ENCODE measurements at places on chromosomes 2 and 18.

GRCh38 chr2:218081695-218082094 is 12.6 kb downstream of the RUFY4 start:
- peak; percentile 42 for DNase-seq

DNA sequence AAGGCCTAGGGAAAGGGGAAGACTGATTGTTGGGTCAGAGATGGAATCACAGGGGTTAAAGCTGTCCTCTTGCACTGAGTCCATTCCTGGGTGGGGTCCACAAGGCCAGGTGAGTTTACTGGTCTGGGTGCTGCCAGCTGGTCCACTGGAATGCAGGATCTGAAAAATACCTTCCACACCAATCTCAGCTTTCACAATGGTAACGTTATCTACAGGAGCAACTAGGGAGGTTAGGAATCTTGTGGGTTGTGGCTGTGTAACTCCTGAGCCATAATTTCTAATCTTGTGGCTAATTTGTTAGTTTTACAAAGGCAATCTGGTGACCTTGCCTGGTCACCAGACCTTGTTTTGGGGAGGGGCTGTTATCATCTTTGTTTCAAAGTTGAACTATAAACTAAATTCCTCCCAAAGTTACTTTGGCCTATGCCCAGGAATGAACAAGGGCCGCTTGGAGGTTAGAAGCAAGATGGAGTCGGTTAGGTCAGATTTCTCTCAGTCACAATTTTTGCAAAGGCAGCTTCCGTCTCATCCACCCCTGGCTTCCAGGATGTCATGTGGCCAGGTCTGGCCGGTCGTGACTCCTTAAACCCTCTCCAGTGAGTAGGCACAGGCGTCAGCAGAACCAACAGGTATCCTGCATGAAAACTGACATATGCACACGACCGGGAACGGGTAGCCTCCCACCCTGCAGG is 123.3 kb upstream of the SH3BP4 start:
- DNase-seq = no peak

DNA sequence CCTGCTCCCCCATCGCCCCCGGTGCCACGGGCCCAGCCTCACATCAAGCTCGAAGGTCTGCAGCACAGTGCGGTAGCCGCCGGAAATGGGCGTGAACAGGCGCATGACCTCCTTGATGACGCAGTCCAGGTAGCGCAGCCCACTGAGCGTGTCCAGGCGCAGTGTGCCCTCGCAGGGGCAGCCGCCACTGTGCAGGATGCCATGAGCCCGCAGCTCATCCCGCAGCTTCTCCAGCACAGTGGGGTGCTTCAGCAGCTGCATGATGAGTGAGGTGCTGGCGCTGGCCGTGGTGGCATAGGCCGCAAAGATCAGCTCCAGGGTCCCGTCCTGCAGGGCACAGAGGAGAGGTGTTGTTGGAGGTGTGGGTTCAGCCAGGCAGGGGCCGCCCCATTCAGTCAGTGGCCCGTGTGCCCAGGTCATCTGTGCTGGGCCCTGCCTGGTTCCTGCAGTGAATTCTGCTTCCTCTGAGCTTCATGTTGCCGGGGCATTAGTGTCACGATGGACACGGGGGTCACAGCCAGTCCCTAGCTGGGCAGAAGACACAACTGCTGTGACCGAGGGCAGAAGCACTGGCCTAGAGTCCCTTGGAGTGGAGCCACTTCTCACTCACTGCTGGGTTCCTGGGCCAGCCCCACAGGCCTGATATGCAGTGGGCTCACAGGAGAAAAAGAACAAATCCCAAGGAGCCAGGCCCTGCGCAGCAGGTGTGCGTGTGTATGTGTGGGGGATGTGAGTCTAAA is 14.5 kb downstream of the CYP26B1 start:
- DNase-seq = no peak

DNA sequence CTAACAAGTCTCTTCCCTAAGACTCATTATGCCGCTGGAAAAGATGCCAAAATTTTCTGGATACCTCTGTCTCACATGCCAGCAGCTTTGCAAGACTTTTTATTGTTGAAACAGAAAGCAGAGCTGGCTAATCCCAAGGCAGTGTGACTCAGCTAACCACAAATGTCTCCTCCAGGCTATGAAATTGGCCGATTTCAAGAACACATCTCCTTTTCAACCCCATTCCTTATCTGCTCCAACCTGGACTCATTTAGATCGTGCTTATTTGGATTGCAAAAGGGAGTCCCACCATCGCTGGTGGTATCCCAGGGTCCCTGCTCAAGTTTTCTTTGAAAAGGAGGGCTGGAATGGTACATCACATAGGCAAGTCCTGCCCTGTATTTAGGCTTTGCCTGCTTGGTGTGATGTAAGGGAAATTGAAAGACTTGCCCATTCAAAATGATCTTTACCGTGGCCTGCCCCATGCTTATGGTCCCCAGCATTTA is 26.3 kb downstream of the DHRS9 start:
- peak; percentile 94 for DNase-seq

GRCh38 chr2:202774104-202774503 is 97.5 kb downstream of the ICA1L start:
- no peak for DNase-seq

- DNase-seq = no peak
Measured at GRCh38 chr18:75218065-75218923, 7.7 kb downstream of the TSHZ1 start.

DNA sequence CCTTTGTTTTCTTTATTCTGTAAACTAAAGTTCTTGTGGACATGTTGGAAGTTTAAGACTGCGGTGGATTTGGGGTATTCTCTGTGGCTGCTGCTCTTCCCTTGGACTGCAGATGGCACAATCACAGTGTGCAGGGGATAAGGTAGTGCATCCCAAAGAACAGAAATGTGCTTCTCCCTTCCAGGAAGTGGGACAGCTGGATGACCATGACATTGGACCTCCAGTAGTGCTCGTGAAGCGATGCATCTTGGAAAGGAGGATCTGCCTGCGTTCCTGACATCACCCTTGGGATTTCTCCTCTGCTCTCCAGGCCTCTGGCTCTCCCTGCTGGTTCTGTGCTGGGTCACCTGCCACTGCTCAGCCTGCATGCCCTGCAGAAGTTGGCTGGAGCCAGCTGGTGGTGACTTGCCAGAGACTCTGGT is 109.9 kb downstream of the SLC4A3 start:
- DNase-seq = no peak

- DNase-seq = no peak
Measured at GRCh38 chr2:144582651-144583380, 62.9 kb upstream of the ZEB2 start.

DNA sequence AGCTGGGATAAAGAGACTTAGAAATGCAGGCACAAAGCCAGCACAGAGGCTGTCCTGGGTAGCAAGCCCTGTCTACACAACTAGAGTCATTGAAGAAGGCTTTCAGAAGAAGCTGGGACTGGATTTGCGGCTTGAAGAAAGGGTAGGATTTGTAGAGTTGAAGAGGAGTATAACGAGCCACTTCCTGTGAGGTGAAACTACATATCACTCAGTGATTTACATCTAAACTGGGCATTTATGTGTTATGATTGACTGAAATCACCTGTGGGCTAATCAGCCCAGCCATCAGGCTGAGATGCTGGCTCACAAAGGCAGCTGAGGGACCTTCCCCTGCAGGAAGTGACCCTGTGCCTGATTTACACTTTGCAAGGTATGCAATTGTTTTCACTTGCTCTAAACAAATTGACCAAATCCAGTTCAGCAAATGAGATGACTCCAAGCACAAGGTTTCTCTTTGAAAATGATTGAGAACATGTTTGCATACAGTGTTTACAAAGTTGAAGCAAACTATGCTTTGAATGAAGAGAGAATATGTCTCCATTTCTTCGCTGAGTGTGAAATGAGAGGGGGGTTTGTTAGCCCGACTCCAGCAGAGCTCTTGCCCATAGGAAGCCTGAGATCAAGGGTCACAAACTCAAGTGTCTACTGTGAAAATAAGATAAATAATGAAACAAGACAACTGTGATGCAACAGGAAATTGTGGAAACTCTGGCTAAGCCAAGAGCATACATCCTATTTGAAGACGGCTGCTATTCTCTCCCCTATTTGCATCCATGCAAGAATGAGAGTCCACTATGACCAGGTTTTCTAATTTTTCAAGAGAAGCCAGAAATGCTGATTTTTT is 69.3 kb upstream of the HK2 start:
- peak; percentile 28 for DNase-seq

- DNase-seq = no peak
Measured at GRCh38 chr2:52429171-52429570, 1338.4 kb upstream of the CHAC2 start.

DNA sequence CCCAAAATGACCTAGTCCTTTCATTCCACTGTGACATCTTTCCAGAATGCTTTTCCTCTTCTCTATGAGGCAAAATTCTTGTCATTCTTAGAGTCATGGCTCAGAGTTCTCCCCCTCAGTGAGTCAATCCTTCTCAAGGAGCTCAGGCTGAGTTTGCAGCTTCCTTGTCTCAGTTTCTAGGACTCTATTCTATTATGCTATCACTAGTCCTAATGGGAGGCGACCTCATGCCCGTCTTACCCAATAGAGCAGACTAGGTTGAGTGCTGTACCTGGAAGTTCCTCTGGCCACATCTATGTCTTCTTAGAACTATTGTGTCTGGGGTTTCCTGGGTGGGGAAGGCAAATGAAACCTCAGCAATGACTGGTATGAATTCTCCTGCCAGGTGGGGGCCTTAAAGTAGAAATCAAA is 51.5 kb downstream of the HAUS1 start:
- peak; percentile 89 for DNase-seq

DNA sequence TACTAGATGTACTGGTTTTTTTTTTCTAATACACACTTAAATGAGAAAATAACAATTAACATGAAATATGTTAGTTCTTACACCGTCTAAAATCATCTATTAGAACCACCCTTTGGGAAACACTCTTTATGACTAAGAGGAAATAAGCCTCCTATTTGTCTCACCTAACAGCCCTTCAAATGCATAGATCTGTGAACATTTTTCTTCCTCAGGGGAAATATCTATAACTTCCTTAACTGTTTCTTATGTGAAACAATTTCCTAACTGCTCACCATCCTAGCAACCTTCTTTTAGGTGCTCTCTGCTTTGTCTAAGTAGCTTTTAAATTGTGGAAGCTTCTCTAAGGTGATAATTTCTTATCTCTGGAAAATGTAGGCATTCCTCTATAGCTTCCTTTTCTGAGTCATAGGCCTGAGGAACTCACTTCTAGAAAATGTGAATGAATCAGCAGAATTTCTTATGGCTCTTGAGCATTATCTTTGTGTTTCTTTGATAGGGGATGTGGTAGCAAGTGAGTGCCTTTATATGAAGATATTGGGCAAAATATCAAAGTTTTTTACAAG is 56.1 kb downstream of the CNTNAP5 start:
- DNase-seq = peak; percentile 76

DNA sequence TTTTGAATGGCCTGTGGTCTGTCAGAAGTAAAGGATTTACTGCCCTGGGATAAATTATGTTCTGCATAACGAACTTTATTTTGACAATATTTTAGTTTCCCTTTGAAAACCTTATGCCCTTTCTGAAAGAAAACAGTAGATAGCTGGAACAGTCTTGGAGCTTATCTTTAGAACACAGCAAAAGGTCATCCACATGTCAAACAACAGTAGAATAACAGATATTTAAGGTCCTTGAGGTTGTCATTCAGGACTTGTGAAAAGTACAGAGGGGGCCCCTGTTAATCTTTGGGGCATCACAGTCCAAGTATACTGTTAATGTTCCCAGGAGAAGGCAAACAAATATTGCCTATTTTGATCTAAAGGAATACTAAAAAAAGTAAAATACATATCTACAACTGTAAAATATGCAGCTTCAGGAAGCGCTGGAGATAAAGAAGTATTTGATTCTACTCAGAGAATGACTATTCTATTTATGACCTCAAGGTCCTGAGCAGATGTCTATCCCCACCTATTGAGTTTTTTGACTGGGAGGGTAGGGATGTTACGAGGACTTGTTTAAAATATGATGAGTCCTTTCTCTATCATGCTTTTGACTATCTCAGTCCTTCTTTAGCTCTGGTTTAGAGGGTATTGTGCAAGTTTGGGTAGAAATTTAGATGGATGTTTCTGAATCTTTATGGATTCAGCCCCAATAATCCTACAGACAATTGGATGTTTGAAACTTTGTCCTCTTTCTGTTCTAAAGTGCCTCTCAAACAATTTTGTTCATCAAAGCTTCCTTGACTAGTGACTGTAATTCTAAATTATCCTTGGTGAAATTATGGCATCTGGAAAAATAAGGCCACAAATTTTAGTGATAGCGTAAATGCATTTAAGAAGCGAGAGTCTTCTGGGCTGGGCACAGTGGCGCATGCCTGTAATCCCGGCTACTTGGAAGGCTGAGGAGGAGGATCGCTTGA is 25.1 kb upstream of the TMEM214 start:
- no peak for DNase-seq

DNA sequence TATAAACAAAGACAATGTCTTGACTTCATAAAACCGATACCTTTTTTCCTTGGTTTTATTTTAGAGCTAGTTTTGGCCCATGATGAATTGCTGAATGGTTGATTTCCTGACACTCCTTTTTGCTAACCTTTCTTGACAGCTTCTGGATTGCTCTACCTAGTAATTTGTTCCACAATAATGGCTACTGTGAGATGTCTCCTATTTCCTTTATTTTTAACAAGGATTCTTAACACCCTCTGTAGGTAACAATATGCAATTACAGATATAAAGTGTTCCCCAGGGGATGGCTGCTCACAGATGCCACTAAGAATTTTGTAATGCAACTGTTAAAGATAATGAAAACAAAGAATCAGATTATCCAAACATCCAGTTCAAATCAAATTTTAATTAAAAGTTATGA is 100.8 kb upstream of the ATP5MC3 start:
- peak; percentile 28 for DNase-seq

DNA sequence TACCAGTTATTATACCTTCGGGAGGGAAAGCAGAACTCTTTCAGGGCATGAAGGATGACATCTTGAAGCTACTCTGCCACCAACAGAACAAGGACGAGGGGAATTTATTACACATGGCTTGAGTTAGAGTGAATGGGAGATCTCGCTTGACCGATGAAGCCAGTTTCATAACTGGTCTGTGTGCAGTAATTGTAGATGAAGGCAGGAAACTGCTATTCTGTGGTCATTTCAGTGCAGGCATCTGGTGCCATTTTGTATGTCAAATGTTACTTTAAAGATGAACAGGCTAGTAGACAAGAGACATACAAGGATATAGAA is 20.5 kb downstream of the GREB1 start:
- no peak for DNase-seq

GRCh38 chr18:54335638-54336173 is 22.0 kb downstream of the STARD6 start:
- no peak for DNase-seq

GRCh38 chr2:76749858-76750257 is 772.3 kb downstream of the LRRTM4 start:
- DNase-seq = peak; percentile 56

DNA sequence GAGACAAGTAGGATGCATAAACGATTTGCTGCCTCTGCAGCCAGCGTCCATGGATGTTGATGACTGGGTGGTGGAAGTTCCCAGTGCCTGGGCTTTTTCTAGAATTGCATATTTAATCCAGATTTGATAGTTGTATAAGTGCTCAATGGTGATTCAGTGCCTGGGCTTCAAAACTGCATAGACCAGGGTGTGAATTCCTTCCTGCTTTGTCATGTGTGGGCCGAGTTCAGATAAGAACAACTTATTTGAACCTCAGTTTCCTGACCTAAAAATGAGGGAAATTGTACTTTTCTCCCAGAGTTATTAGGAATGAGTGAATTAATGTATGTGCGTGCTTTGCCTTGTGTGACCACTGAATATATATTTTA is 154.6 kb downstream of the WDSUB1 start:
- DNase-seq = peak; percentile 90

GRCh38 chr2:159091381-159091780 is 122.9 kb downstream of the TANC1 start:
- peak; percentile 64 for DNase-seq

GRCh38 chr18:23684515-23685197 is 4.6 kb upstream of the LAMA3 start:
- DNase-seq = no peak

- no peak for DNase-seq
Measured at GRCh38 chr2:82811946-82812345, 1647.1 kb downstream of the SUCLG1 start.
